Activated gamma-delta T cell (primary cell): ENCODE measurements at places on chromosomes 16 and 17.

DNA sequence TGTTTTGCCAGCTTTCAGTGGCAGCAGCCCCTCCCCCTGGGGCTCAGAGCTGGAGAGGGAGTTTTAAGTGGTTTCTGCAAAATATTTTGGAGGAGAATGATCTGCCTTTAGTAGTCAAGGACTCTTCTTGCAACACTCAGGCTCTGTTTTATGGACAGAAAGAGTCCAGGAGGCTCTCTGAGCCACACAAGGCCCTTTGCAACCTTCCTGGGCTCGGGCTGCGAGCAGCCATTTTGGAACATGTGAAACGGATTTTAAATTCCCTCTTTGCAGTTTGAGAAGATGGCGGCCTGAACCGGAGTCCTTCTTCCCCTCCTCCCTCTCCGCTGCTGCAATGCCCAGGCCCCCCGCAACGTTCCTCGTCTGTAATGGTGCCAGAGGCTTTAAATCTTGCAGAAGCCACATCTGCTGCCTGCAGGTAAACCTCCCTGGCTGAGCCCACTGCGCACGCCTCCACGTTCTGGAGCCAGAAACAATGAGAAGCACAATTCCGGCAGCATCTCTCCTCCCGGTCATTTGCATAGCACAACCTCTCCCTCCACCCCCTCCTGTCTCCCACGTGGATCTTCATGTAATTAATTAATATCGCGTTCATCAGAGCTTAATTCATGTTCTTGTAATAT, 386.1 kb downstream of the SEC14L1 start:
- no peak for DNase-seq

- DNase-seq, result no peak
These were observed 2.1 kb upstream of the SPG7 start for GRCh38 chr16:89506113-89506504.

GRCh38 chr16:89867918-89868317, 5.5 kb upstream of the TCF25 start:
- DNase-seq, result no peak

DNA sequence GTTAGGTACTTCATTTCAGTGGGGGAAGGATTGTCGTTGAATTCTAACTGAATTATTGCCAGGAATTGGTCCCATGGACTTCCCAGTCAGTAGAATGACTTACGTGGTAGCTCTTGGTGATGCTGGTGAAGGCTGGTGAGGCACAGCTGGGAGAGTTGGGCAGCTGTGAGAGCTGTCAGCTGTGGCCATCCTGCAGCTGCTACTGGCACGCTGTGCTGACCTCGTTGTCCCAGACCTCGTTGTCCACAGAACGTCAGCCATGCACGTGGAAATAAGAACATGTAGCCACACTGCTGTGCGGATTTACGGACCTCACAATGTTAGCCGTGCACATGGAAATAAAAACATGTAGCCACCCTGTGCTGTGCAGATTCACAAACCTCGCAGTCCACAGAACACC, 102.3 kb downstream of the NPIPB11 start:
- DNase-seq, result no peak

DNA sequence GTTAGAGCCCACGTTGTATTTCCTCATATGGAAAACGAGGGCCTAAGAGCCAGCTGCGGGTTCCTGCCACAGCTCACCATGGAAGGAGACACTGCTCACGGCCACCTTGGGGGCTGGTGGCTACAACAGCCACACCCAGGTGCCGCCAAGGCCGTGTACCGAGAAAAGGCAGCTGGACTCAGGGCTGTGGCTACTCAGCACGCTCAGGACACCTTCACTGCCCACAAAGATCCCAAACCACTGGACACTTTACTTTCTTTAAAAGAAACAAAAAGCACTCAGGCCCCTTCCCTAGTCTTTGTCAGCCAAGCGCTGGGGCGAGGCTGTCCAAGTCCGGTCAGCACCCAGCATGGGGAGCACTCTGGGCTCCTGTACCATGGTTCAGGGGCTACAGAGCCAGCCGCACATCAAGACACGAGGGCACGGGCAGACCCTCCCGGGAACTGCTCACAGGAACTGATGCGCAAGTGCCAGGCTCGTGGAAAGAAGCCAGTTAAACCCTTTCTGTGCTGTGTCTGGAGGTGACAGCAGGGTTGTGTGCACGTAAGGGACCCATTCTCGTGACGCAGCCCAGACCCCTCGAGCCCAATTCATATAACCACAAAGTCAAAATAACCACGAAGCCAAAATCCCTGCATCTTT, 18.5 kb downstream of the SLC16A3 start:
- no peak for DNase-seq

DNA sequence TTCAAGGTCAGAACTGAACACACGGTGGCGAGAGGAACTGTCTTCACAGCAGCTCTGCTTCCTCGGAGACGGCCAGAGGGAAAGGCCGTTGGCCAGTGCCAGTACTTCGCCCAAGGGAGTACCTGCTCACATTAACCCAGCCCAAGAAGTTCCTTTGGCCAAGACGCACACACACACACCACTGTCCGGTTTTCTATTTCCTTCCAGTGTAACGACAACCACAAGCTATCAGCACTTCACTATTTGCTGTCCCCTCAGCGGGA, 744 bp upstream of the GGNBP2 start:
- no peak for DNase-seq

DNA sequence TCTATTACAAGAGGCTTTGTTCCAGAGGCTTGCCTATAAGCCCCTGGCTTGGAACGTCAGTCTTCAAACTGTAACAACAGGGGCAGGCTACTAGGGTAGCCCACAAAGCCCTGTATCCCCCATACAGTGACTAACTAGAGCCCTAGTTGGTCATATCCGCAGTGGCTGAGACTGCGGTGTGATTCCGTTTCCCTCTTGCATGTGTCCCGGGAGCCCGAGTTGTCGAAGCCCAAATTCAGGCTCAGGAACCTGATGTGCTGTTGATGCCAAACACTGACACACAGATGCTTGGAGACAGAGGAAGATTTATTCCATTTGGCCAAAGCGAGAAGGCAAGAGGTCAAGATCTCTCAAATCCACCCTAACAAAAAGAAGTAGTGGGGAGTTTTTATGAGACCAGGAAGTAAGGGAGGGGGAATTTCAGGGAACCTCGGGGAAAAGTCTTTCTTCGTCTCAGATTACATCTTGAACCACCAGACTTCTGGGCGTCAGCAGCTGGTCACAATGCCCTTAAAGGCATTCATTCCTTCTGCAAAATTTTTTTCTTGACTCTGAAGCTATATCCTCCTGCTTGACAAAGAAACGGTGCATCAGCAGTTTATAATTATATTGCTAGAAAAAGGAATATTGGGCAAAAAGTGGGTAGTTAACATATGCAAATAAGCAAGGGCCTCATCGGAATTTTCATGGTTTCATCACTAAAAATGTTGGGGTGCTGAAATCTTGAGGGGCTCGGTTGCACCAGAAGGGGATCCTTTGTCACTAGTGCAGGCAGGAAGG, 879 bp downstream of the SLFN5 start:
- no peak for DNase-seq

GRCh38 chr16:79154086-79154485, 446.5 kb downstream of the MAF start:
- DNase-seq, result no peak

DNA sequence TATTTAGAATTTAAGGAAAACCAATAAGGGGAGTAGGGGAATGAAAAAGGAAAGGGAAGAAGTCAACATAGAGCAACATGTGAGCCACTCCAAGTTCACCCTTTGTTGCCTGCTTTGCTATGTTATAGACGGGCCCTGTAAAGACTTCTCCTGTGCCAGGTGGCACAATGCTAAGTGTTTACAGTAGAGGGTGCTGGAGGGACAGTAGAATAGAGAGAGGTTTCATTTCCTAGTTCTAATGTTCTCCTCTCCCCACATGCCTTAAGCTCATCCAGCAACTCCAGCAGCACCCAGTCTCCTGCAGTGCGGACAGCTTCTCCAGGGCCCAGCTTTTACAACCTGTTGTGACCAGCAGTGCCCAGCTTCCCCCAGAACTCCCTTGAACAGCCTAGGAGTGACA, 468.0 kb downstream of the HS3ST3B1 start:
- no peak for DNase-seq

DNA sequence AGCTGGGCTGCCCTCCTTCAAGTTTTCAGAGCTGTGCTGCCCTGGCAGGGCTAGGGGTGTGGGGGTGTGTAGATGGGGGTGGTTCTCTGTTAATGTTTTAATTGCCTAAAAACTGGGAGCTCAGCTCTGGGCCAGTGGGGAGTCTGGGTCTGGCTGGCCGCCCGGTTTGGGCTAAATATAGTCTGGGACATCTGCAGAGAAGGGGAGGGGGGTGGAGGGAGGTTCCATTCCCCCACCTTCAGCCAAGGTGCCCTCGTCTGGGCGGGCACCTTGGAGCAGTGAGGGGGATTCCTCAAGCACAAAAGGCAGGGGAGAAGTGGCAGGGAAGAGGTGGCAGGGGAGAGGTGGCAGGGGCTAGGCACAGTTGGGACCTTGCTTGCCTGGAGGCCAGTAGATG, 13.0 kb downstream of the RARA start:
- no peak for DNase-seq

GRCh38 chr16:89616623-89617022, 3.2 kb downstream of the DPEP1 start:
- no peak for DNase-seq

DNA sequence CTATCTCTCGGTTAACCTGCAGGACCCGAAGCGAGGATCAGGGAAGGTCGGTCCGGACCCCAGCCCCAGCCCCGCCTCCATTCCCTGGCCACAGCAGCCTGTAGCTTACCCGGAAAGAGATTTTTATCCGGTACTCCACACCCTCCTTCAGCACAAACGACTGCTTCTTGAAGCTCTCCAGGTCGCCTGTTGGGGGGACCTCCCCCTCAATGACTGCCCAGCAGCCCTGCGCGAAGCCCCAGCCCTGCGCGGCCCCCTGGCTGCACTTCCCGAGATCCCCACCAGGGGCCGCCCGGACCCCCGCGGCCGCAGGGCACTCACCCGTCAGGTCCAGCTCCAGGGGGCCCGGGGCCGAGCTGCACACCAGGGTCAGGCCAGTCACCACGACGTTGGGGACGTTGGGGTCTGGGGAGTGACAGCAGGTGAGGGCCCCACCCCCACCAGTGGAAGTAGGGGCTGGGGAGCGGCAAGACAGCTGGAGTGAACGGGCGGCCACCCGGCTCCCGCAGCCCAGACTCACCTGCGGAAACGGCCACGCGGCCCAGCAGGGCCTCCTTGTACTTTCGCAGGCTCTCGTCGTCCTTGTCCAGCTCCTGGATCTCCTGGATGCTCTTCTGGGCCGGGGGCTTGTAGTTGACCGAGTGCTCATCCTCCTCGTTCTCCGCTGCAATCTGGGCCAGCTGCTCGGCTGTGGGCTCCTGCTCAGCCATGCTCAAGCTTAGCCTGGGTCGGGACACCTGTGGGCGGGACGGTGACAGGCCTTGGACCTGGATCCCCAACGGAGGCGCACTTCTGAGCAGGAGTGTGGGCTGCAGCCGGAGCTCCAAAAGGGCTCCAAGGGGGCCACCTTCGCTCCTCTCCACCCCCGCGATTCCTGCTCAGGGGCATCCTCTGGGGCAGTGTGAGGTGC, 1.7 kb downstream of the ARHGDIA start:
- no peak for DNase-seq

GRCh38 chr17:5560361-5560988, 23.8 kb downstream of the NLRP1 start:
- DNase-seq, result no peak

- DNase-seq, result no peak
These were observed 192.7 kb downstream of the MRTFB start for GRCh38 chr16:14263769-14264168.

DNA sequence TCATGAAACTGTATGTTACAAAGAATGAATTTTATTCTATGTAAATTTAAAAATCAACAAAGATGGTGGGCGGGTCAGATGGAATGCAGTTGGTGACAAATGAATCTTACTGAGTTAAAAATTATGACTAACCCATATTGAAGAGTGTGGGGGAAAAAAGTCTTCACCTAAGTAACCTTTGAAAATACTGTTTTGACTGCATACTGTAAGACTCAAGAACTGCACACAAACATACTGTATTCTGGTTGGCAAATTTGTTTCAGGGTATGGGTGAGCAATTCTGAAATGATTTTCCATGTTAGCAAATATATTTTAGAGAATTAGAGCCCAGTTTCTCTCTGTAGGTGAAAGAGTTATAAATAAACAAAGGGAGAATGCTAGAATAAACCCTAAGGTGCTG, 153.7 kb upstream of the KCNJ18 start:
- DNase-seq, result no peak

- no peak for DNase-seq
These were observed 2.6 kb downstream of the DNAH2 start for GRCh38 chr17:7720125-7720524.

DNA sequence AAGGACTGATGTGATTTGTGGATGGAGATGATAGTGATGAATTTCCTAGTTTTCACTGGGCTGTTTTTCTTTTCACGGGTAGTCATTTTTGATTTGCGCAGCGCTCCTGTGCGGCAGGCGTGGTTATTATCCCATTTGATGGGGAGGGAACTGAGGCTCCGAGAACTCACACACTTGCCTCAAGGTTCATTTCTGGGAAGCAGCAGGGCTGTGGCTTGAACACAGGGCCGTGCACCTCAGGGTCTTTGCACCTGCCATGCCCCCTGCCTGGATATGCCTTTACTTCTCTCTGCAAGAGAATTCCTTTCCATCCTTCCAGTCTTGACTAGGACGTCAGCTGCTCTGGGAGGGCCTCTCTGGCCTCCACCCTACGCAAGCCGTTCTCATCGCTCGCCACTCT, 16.3 kb upstream of the WFDC1 start:
- DNase-seq, result no peak

DNA sequence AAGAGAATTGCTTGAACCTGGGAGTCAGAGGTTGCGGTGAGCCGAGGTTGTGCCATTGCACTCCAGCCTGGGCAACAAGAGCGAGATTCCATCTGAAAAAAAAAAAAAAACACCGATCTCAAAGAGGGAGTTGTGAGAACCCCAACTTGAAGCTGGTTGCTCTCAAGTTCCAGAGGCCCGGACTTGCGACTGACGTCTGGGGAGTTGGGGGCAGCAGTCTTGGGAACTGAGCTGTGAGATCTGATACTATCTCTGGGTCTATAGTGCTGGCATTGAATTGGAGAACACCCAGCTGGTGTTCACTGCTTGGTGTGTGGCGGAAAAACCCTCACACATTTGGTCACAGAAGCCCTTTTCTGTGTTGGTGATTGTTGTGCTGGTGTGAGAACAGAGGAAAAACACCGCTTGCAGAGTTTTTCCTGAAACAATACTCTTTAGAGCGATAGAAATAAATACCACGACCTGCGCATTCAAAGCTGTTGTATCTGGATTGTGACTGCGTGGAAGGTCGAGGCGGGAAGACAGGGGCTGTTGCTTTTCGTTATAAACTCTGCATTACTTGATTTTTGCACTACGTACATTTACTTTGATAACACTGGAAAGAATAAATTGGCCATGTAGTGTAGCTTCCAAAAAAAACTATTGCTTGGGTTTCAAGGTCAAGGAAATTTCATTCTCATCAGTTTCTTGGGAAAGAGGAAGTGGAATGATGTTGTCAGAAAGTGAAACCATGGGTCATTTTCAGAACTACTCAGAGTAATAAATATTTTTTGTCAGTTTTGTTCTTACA, 8.8 kb downstream of the SCIMP start:
- no peak for DNase-seq

GRCh38 chr16:12709807-12710206, 93.9 kb downstream of the CPPED1 start:
- no peak for DNase-seq
